ENCODE measurements at places on chromosomes 16 and 17.

- DNase-seq = no peak
These were observed 9.9 kb downstream of the DNASE1 start for GRCh38 chr16:3664187-3664896.

GRCh38 chr16:85236818-85237150, 124.5 kb upstream of the CIBAR2 start:
- DNase-seq = peak; percentile 72

DNA sequence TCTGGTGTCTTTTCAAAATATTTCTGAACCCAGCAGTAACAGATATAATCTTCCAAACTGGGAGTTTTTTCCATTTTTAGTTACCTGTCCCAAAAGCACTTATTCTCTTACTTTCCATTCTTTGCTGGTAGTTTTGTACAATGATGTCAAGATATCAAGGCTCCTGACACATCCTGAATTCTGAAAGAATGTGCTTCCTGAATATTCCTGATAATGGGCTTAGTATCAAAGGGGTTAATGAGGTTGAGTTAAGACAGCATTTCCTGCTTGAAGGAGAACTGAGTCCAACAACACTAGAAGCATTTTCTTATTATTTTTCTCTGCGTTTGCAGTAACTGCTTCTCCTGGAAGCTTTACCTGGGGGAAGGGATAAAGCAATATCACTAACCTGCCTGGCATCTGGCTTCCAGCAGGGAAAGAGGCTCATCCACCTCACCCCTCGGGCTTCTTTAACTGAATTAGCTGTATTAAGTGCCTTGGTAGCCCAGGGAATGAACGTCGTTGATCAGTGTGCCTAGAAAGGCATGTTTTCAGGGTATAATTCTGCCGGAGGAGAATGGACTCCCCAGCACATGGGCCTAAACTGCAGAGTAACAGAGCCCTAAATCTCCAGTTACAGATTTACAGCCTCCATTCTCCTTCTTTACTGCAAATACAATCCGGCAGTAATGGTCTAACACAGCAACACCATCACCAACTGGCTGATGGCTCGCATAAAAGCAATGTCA, 134.4 kb downstream of the SNX11 start:
- DNase-seq = no peak

- no peak for DNase-seq
These were observed 113.3 kb upstream of the ADAMTS18 start for GRCh38 chr16:77548151-77548550.

DNA sequence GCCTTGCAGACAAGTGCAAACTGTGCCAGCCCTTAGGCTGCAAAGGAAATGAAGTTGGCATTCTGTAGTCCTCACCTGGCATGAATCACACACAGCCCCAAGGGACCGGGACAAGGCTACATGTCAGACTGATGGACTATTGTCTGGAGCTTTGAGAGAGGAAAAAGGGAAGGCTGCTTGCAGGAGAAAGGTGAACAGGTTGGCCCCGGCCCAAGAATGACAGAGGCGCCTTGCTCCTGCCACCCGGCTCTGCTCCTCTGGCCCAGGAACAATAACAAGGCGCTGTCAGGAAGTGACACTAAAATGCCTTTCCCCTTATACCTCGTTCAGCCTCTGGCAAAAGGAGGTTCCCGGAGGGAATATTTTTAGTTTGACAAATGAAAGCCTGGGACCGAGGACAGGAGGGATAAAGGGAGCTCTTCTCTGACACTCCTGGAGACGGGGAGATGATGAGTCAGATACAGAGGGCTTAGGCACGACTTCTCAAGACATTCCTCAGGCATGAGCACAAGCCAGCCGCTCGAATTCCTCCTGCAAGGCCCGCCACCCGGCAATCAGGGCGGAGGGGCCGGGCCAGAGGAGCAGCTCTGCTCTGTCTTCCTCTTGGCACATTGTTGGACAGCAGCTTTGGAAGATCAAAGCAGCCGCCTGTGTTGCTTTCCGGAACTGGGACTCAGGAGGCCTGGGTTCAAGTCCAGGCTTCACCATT, 105.8 kb downstream of the NOG start:
- DNase-seq = peak; percentile 98

DNA sequence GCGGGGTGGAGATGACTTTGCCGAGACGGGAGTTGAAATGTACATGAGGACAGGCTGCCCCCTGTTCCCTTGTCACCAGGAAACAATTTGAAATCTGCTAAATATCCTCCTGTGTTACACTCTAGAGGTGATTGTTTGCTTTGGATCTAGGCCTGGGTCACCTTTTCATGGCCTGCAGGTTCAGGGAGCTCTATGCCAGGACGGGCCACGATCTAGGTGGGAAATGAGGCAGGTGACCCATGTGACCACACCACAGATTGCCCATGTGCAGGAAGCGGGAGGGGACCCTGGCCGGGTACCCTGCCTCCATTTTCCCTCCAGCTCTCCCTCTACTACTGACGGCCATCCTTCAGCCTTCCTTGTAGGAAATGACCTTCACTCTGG, 43.4 kb downstream of the MEAK7 start:
- DNase-seq = no peak

- no peak for DNase-seq
These were observed 8.6 kb downstream of the CX3CL1 start for GRCh38 chr16:57380671-57381462.

GRCh38 chr16:46482895-46483294, 138.3 kb downstream of the SHCBP1 start:
- peak; percentile 2 for DNase-seq

GRCh38 chr16:22109258-22109898, 17.0 kb downstream of the VWA3A start:
- DNase-seq = no peak

DNA sequence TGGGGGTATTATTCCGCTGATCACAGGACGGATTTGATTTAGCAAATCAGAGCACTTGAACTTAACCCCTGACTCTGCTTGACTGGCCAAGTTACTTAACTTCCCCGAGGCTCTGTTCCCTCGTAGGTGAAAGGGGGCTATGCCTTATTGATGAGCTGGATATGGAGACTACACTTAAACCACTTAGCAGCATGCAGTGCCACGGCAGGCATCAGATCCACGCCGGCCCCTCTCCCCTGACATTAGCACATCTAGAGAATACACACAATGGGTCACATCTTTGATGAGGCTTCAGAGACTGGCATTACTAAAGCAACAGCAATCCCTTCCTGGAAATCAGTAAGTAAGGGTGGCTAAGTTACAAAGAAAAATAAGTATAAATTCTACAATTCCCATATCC, 71.0 kb downstream of the ABCC12 start:
- DNase-seq = no peak

Measured in H54 (cell line).